Panc1 (cell line): ENCODE measurements at places on chromosomes 12 and 14. TPM values are rescaled to one million over a fixed set of nuclear protein-coding genes. Genes with fewer than 3 reads are reported as not detected.
A peak's percentile ranks its signal among the peaks of the same experiment; 100 is the strongest.

LPAR5 gene
- not detected for total RNA-seq

KLRK1 gene
- 0.95 TPM for total RNA-seq

ITGA7 gene
- 2.5 TPM for total RNA-seq

DNA sequence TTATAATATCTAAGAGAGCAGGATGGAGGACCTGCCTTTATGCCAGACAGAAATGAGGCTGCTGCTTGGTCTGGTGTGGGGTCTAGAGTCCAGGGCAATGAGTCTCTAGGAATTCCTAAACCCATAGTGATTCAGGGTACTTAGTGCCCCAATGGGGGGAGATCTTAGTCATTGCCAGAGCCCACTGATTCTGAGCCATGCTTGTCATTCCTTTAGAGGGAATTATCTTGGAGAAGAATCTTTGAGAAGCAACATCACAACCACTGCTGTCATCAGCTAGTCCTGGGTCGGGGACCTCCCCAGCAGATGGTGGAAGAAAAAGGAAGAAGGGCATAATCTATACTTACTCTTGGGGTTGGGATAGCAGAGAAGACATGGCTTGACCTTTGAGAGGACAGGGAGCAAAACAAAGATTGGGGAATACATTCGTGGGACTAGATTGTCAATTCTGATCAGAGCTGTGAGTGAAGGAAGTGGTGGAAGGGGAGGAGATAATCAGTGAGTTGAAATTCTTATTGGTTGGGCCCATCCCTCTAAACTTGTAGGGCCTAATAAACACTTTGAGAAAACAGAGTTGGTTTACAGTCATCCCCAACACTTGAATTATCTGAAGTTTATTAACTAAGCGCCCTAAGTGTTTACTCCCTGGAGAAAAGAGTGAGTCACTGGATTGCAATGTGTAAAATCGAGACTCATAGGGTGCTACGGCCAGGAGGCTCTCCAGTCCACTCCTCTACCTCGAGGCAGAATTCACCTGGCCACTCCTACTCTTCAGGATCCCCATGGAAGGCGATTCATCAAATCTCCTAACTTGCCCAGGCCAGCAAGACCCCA lies 3.0 kb upstream of the KRT3 start:
- no peaks in the 10 kb centered on the region for H3K27me3 ChIP-seq
- peaks cover 9% of the 10 kb centered on the region; the same call in 1 of the 2 replicates for H3K4me1 ChIP-seq
- peak; percentile 15 for DNase-seq
- H3K4me3 ChIP-seq: no peak overlapping the region
- no peaks in the 10 kb centered on the region for H3K36me3 ChIP-seq

DNA sequence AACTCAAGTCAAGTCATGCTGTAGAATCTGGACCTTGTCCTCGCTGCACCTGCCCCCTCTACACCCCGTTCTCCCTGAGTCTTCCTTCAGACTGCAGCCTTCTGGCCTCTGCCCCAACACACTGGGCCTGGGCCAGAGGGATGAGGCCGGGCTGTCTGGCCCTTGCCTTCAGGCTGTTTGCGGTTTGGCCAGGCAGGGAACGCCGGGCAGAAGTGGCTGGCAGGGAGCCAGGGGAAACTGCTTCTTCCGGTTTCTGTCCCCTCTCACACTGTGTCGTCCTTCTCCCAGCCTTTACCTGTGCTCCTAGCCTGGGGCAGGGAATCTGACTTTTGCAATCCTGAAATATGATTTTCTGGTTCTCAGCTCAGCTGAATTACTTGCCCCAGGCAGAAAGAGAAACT lies 13.5 kb downstream of the DGLUCY start:
- H3K4me3 ChIP-seq: no peak overlapping the region
- no peaks in the 10 kb centered on the region for H3K27me3 ChIP-seq
- H3K4me1 ChIP-seq: no peaks in the 10 kb centered on the region
- no peaks in the 10 kb centered on the region for H3K36me3 ChIP-seq

C1S gene
- 1.8 TPM for total RNA-seq

OASL gene
- 21.1 TPM for total RNA-seq

DNA sequence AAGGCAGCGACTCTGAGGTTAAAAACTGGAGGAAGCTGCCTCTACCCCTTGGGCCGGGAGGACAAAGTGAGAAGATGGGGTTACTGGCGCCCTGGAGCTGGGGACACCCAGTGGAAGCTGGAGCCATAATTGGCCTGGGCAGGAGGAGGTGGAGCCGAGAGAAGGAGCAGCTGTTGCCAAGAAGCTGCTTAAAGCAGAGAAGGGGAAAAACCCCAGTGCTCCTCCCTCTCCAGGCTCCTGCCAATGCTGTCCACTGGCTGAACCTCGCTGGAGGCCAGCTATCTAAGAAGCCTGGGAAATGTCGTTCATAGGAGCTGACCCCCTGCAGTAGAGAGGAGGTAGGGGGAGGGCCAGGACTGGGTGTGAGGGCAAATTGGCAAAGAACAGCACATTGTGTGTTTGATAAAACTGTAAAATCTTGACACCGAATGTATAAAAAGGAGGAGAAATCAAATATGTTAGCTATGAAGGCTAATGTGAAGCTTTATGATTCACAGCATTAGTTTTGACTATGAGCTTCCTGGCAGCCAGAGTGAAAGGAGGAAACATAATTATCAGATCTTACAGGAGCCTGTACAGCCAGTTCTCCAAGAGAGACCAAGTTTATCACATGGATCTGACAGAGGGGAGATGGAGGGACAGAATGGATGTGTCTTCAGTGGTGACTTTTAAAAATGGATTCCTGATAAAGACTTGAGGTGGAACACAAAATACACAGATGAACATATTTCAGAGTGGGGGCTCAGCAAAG lies 9.5 kb downstream of the HHIPL1 start:
- no peak for DNase-seq
- H3K27ac ChIP-seq: no peak overlapping the region
- no peaks in the 10 kb centered on the region for H3K27me3 ChIP-seq

- H3K4me3 ChIP-seq: no peak overlapping the region
- no peaks in the 10 kb centered on the region for H3K4me1 ChIP-seq
- no peaks in the 10 kb centered on the region for H3K36me3 ChIP-seq
- H3K27me3 ChIP-seq: no peaks in the 10 kb centered on the region
These were observed 177.6 kb downstream of the TMEM132C start for GRCh38 chr12:128444598-128444997.

- H3K4me1 ChIP-seq: no peaks in the 10 kb centered on the region
- H3K27me3 ChIP-seq: no peaks in the 10 kb centered on the region
- no peak for DNase-seq
- no peaks in the 10 kb centered on the region for H3K36me3 ChIP-seq
- no peak overlapping the region for H3K4me3 ChIP-seq
These were observed 19.1 kb downstream of the BBOF1 start for GRCh38 chr14:74038020-74038859.

DNA sequence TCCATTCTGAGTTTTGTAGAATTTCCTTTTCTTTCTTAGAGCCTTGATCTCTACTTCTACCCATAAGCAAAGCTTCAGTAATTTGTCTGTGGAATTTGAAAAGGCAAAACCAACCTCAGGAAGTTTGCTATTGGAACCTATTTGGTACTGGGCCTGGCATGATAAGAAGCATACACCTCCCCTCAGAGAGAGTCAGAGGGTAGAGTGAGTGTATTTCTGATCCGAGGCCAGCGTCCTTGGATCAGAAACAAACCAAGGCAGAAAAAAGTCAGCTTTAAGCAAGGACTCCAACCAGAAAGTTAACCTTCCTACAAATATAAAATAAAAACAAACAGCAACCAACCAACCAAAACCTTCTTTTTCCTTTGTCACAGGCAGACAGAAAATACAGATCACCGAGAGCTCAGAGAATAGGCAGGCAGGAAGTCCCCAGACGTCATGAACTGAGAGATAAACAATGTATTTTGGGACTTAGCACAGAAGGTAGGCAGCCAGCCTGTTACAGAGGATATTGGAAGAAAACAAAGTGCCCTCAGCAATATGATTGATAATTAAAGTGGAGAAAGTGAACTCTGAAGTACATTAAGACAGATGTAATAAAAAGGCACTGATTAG lies 141.5 kb downstream of the NEDD1 start:
- H3K4me3 ChIP-seq: no peak overlapping the region
- H3K4me1 ChIP-seq: no peaks in the 10 kb centered on the region
- H3K27me3 ChIP-seq: no peaks in the 10 kb centered on the region
- H3K36me3 ChIP-seq: no peaks in the 10 kb centered on the region

FOXG1 gene
- total RNA-seq: not detected

DNA sequence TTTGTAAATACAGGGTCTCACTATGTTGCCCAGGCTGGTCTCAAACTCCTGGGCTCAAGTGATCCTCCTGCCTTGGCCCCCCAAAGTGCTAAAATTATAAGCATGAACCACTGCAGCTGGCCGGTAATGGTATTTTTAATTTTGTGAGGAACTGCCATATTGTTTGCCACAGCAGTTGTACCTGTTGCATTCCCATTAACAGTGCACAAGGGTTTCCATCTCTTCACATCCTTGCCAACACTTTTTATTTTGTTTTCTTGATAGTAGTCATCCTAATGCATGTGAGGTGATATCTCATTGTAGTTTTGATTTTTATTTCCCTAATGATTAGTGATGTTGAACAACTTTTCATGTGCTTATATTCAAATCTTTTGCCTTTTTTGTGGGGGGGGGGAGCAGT lies 13.5 kb downstream of the OR5AU1 start:
- DNase-seq: no peak
- no peaks in the 10 kb centered on the region for H3K4me1 ChIP-seq
- no peak overlapping the region for H3K27ac ChIP-seq
- no peak overlapping the region for H3K4me3 ChIP-seq
- H3K27me3 ChIP-seq: no peaks in the 10 kb centered on the region
- H3K36me3 ChIP-seq: no peaks in the 10 kb centered on the region

GRCh38 chr14:62053188-62053587 lies 291.0 kb downstream of the SNAPC1 start:
- no peak overlapping the region for H3K27ac ChIP-seq
- no peak overlapping the region for H3K4me3 ChIP-seq
- no peaks in the 10 kb centered on the region for H3K27me3 ChIP-seq
- H3K4me1 ChIP-seq: no peaks in the 10 kb centered on the region
- no peak for DNase-seq

DNA sequence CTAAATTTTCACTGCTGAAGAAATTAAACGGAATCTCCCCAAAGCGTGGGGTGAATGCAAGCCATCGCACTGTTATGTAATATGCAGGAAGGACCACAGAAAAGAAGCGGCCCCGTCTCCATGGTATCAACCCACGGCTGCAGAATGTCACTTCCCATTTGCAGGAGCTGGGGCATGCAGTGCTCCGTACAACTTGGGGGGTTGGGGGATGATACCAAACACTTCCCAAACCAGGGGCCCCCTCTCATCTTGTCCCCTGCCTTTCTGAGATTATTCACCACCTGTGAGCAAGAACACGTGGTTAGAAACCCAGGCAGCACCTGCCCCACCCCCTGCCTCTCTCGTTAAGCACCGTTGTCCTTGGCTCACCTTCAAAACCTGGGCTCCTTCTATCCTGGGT lies 505.1 kb upstream of the TMEM132C start:
- H3K4me1 ChIP-seq: no peaks in the 10 kb centered on the region
- no peak for DNase-seq
- no peak overlapping the region for H3K4me3 ChIP-seq
- no peak overlapping the region for H3K27ac ChIP-seq
- no peaks in the 10 kb centered on the region for H3K27me3 ChIP-seq

DNA sequence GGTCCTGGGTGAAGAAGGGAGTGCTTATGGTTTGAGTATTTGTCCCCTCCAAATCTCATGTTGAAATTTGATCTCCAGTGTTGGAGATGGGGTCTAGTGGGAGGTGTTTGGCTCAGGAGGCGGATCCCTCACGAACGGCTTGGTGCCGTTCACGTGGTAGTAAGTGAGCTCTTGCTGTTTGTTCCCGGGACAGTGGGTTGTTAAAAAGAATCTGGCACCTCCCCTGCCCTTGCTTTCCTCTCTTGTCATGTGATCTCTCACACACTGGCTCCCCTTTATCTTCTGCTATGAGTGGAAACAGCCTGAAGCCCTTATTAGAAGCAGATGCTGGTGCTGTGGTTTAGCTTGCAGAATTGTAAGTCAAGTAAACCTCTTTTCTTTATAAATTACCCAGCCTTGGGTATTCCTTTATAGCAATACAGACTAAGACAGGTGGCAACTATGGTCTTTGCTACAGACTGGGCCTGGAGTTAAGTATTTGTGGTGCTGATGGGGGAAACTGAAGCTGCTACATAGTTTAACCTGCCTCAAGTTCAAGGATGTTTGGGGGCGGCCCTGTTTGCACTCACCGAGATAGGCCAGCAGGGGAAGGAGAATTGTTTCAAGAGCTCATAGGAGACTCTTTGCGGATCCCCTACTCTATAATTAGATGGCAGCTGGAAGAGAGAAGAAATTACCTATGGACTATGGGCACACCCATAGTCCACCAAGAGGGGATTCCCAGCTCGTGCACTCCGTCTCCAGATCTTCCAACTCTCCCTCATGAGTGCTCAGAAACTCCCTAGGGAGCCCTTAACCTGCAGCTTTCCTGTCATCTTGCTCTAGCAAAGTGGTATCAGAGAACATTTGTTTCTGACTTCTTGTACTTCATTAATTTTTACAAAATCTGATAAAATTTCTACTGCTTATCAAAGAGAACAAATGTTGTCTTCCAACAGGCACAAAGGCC lies 164.6 kb downstream of the SLC15A5 start:
- no peak overlapping the region for H3K4me3 ChIP-seq
- no peaks in the 10 kb centered on the region for H3K27me3 ChIP-seq
- DNase-seq: no peak
- H3K36me3 ChIP-seq: no peaks in the 10 kb centered on the region
- H3K4me1 ChIP-seq: no peaks in the 10 kb centered on the region

DNA sequence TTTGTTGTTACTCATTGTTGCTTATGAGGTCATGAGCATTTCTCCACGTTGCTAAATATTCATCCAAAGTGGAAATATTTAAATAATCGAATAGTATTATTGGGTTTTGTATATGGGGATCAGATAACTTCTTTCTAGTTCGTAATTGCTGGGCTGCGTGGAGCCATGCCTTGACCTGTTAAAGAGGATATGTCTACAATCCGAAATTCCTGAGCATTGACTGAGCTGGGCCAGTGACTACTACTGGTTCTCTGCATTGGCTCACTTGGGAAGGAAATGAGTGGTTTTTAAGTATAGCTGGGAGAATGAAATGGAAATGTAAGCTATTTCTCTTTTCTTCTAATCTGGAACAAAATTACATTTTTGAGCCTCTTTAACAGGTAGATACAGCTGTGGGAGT lies 163.2 kb downstream of the RPL10L start:
- no peaks in the 10 kb centered on the region for H3K4me1 ChIP-seq
- H3K4me3 ChIP-seq: no peak overlapping the region
- no peak overlapping the region for H3K27ac ChIP-seq
- no peak for DNase-seq
- H3K27me3 ChIP-seq: no peaks in the 10 kb centered on the region

DNA sequence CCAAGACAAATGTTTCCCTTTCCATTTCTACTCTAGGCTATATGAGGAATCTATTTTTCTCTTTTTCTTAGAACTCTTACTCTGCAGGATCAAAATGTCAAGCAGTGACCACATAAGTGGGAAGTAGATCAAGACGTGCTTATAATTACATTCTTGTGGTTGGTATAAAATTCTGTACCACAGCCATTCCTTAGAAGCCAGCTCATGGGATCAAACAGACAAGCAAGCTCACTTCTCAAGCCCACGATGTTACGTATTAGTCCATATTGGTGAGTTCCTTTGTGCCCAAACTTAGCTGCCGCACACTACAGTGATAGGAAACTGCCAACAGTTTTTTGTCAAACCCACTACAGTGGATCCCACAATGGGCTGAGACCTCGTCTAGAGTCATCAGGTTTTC lies 53.4 kb downstream of the IFNG start:
- H3K27ac ChIP-seq: no peak overlapping the region
- H3K4me3 ChIP-seq: no peak overlapping the region
- 0 out of 2 replicates have a peak, but pooled peaks cover 5% of the 10 kb centered on the region for H3K27me3 ChIP-seq
- no peaks in the 10 kb centered on the region for H3K4me1 ChIP-seq
- no peaks in the 10 kb centered on the region for H3K36me3 ChIP-seq
- no peak for DNase-seq

TAS2R43 gene
- total RNA-seq: 0.36 TPM
